ENCODE measurements at places on chromosomes 13 and 19.
A peak's percentile ranks its signal among the peaks of the same experiment; 100 is the strongest.

GRCh38 chr13:105346141-105346775 lies 1189.2 kb downstream of the EFNB2 start:
- no peak for DNase-seq

GRCh38 chr19:38683393-38684077 lies 36.1 kb downstream of the ACTN4 start:
- DNase-seq = peak; percentile 87

DNA sequence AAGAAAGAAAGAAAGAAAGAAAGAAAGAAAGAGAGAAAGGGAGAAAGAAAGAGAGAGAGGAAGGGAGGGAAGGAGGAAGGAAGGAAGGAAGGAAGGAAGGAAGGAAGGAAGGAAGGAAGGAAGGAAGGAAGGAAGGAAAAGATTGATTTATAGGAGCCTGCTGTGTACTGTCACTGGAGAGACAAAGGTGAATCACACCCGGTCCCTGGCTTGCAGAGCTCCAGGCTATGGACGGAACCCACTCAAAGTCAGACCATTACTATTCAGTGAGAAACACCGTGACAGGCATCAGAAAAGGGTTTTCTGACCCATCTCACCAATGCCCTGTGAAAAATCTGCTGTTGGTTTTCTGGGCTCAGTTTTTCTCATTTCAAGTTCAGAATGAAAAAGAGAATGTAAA lies 7.3 kb upstream of the CEACAM6 start:
- DNase-seq = no peak

DNA sequence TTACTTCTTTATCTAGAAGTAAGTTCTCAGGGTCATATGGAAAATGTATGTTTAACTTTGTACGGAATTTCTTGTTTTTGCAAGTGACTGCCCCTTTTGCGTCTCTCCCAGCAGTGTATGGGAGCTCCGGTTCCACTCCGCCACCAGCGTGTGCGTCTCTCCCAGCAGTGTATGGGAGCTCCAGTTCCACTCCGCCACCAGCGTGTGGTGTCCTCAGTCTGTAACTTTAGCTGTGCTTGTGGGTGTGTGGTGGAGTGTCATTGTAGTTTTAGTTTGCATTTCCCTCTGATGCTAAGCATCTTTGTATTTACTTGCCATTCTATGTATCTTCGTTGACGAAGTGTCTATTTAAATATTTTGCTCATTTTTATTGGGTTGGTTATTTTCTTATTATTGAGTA lies 2.4 kb downstream of the CUL4A start:
- DNase-seq = no peak

- no peak for DNase-seq
Measured at GRCh38 chr19:15986701-15987100, 37.9 kb downstream of the OR10H4 start.

GRCh38 chr13:112635323-112635722 lies 47.4 kb upstream of the TUBGCP3 start:
- no peak for DNase-seq

GRCh38 chr13:43300865-43301264 lies 277.5 kb downstream of the DNAJC15 start:
- no peak for DNase-seq

DNA sequence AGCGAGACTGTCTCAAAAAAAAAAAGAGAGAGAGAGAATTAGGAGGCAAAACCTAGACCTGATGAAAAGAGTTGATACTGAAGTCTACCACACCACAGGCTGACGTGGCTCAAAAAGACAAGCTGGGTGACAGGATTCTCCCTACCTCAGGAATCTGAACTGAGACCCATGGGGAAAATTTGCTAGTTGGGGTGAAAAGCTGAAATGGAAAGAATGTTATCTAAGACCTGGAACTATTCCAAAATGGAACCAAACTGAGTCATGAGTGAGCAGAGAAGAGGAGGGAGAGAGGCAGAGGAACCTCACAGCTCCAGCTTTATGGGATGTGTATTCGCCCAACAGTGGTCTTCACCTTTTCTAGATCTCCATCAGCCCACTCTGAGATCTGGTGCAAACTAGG lies 11.7 kb downstream of the SMG9 start:
- no peak for DNase-seq

DNA sequence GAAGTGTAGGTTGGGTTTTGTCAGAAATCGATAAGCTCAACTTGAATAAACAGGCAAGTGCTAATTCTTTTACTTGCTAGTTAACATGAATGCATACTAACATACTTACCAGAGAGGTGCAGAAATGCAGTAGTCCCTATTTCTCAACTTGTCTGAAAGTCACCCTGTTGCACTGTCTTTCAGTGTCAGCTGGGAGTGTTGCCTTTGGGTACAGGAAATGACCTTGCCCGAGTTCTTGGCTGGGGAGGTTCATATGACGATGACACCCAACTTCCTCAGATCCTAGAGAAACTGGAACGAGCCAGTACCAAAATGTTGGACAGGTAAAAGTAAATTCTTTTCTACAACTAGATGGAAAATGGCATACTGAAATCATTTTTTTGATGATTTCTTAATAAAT lies 103.5 kb upstream of the AKAP11 start:
- no peak for DNase-seq

- DNase-seq = no peak
Measured at GRCh38 chr13:21548577-21548976, 55.4 kb downstream of the MICU2 start.

DNA sequence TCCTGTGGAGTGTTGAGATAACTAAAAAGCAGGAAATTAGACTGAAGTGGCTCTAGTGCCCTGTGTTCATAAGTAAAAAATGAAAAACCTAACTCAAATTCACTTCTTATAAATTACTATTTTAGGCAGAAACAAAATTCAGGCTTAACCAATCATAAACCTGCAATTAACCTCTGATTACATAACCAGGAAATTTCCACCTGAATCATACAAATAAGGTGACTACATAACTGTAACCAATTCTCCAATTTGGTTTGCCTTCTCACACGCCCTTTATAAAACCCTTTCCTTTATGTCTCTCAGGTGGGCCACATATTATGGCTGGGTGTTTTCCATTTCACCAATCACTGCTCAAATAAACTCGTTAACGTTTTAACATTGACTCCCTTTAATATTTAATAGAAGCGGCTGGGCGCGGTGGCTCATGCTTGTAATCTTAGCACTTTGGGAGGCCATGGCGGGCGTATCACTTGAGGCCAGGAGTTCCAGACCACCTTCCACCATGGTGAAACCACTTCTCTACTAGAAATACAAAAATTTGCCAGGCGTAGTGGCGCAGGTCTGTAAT lies 22.9 kb upstream of the ZNF724 start:
- peak; percentile 43 for DNase-seq

GRCh38 chr13:80742033-80742432 lies 401.1 kb upstream of the SPRY2 start:
- DNase-seq = no peak

GRCh38 chr13:97240788-97241734 lies 18.9 kb downstream of the MBNL2 start:
- DNase-seq = no peak

GRCh38 chr13:43269037-43269481 lies 245.7 kb downstream of the DNAJC15 start:
- peak; percentile 77 for DNase-seq

DNA sequence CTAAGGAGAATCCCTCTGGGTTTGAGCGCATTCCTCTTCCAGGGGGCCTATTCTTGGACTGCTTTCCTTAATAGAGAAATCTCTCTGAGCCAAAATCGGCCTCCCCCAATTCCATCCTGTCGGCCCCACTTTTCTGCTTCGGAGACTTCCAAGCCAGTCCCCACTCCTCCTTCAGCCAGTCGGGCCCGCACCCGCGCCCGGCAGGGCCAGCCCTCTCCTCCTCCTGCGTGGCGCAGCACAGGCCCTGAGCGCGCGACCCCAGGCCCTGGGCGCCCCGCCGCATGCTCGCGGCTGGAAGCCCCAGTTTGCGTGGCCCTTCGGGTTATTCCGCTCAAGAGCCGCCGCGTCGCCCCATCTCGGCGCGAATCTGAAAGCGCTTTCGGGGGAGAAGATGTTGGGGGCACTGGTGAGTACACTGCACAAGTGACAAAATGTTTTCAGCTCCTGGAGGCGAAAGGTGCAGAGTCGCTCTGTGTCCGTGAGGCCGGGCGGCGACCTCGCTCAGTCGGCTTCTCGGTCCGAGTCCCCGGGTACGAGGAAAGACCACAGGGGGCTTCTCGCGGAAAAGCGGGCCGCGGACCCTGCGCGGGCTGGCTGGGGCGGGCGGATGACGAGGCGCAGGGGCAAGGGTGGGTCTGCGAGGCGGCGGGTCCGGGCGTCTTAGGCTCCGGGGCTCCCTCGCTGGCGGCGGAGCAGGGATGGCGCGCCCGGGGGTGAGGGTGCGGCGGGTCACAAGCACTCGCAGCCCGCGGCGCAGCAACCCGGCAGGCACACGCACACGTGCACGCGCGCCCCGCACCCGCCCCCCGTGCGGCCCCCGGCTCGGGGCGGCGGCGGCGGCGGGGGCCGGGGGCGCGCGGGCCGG lies at the start of gene IL17D:
Gene IL17D (plus strand): TSS at position 785 of the 865 bp plus-strand sequence. CDS start 303 bp downstream, outside the sequence.
- peak; percentile 52 for DNase-seq

DNA sequence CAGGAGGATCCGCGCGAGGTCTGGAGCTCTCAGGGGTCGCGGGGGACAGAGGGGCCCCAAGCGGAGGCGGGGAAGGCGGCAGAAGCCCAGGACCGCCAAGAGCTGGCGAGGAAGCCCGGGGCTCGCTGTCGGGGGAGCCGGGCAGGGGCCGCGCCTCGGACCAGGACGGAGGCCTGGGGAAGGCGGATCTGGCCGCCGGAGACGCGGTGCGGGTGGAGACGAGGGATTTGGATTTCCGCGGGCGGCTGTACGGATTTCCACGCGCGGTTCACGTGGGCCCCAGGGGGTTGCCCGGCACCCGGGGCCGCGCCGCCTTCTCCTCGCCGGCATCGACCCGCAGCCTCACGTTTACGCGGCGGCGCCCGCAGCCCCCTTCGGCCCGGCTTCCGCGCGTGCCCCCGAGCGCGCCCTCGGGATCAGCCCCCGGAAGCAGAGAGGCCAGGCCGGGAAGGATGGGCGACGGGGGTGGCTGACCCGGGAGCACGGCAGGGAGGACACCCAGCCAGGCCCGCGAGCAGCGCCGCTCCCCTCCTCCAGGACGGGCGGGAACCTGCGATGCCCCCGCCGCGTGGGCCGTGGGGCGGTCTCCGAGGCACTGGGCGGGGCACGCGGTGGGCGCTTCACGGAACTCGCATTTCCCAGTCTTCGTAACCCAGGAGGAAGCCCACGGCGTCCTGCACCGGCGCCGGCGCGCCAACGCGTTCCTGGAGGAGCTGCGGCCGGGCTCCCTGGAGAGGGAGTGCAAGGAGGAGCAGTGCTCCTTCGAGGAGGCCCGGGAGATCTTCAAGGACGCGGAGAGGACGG lies 4.7 kb downstream of the F7 start:
- no peak for DNase-seq

- no peak for DNase-seq
Measured at GRCh38 chr13:24541127-24541475, 28.5 kb upstream of the PARP4 start.

DNA sequence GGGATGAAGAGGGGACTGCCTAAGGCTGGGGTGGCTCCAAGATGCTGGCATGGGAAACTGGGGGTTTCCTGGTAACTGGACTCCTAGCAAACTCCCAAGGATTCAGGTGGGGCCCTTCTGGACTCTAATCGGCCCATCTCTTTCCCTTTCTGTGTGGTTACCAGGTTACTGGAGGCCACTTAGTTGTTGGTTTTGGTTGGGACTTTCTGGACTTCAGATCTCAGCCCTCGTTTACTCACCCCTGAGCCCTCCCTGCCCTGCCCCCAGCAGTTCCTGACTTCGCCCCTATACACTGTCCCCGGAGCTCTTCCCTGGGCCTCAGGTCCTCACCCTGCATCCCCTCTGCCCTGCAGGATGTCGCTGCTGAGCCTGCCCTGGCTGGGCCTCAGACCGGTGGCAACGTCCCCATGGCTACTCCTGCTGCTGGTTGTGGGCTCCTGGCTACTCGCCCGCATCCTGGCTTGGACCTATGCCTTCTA lies 328 bp downstream of the CYP4F12 start:
- peak; percentile 20 for DNase-seq

DNA sequence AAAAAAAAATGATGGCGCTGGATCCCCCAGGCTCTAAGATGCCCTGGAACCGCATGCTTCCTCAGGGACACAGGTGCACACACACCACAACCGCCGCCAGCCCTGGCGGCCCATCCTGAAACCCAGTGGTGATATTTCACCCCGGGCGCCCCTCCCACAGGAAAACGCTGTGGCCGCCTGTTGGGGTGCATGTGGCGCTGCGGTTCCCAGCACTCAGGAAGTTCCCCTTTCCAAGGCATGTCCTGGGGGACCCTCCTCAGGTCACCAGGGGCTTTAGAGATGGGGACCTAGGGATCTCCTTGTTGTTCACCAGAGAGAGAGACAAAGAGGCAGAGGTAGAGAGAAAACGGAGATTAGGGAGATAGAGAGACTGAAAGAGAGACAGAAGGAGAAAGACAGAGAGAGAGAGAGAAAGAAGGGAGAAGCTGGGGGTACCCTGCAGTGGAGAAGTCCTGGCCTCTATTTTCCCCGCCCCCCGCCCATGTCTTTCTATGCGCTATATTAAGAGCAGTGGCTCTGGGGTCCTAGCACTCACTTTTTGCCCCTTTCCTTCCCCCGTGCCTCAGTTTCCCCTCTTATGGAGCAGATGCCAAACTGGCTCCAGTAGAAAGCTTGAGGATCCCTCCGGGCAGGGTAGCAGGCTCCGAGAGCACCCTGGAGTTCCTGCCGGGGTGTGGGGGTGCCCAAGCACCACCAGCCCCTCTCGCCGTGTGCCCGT lies 2.3 kb downstream of the ADGRE2 start:
- no peak for DNase-seq

DNA sequence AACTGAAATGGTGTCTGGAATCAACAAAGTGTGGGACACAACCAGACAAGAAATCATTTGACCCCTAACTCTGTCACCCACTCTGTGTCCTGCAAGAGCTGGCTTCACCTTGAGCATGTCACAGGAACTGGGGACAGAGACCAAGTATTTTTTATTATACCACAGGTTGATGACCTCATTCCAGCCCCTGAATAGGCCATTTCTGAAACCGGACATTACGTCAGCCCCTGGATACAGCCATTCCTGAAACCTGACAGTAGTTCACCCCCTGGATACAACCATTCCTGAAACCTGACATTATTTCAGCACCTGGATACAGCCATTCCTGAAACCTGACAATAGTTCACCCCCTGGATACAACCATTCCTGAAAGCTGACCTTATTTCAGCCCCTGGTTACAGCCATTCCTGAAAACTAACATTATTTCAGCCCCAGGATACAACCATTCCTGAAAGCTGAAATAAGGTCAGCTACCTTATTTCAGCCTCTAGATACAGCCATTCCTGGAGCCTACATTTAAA lies 47.7 kb upstream of the CACNA1A start:
- DNase-seq = no peak

DNA sequence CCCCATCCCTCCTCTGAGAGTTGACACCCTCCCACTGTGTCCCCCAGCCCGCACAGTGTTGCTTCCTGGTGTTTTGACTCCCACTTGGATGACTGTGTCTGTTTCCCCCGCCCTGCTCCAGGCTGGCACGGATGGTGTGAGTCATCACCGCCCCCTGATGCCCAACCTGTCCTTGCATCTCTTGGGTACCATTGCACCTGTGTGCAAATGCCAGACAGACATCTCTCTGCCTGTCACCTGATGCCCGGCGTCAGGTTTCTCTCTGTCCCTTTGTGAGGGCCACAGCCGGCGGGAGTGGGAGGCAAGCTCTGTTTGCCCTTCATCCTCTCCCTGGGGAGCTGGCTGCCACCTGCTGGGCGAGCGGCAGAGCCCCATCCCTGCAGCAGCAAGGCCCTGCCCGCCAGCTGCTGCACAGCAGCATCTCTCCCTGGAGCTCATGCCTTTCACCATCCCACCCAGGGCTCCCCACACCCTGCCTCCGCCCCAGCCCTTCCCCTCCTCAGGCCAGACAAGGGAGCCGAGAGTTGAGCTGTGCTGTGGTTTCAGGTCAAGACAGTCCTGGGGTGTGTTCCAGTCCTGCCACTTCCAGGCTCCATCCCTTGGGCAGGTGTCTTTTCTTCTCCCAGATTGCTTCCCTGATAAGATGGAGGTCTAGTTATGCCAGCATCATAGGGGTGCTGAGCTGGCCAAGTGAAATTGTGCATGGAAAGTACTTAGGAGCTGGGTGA lies 29.7 kb downstream of the NKPD1 start:
- DNase-seq = no peak

All from lung (tissue), 17 donors.